ENCODE measurements at places on chromosomes 7 and 10. TPM values are rescaled to one million over a fixed set of nuclear protein-coding genes. Genes with fewer than 3 reads are reported as not detected.

Gene LIPK
- total RNA-seq, result 3.2 TPM

Gene SYNPO2L
- total RNA-seq, result 0.15 TPM

- no peak overlapping the region for H3K27ac ChIP-seq
- no peaks in the 10 kb centered on the region for H3K36me3 ChIP-seq
- no peaks in the 10 kb centered on the region for H3K4me1 ChIP-seq
- H3K4me3 ChIP-seq, result no peak overlapping the region
These were observed 172.6 kb downstream of the MAD1L1 start for GRCh38 chr7:2059964-2060700.

Gene OR2A1
- total RNA-seq, result 0.15 TPM

GRCh38 chr7:121328508-121329190 is at the start of gene WNT16:
Gene WNT16 (plus strand): TSS chr7:121329000. CDS start chr7:121329293, 293 bp downstream.
- DNase-seq, result no peak
- H3K4me1 ChIP-seq, result no peaks in the 10 kb centered on the region
- H3K4me3 ChIP-seq, result peak within 1 kb of the TSS; percentile 34
- peaks cover 3% of the 10 kb centered on the region for H3K27me3 ChIP-seq

- DNase-seq, result no peak
- no peak overlapping the region for H3K4me3 ChIP-seq
- H3K36me3 ChIP-seq, result no peaks in the 10 kb centered on the region
- no peak overlapping the region for H3K27ac ChIP-seq
These were observed 177.0 kb downstream of the SND1 start for GRCh38 chr7:127828843-127829500.

Gene ACSL5
- total RNA-seq, result 31.8 TPM

DNA sequence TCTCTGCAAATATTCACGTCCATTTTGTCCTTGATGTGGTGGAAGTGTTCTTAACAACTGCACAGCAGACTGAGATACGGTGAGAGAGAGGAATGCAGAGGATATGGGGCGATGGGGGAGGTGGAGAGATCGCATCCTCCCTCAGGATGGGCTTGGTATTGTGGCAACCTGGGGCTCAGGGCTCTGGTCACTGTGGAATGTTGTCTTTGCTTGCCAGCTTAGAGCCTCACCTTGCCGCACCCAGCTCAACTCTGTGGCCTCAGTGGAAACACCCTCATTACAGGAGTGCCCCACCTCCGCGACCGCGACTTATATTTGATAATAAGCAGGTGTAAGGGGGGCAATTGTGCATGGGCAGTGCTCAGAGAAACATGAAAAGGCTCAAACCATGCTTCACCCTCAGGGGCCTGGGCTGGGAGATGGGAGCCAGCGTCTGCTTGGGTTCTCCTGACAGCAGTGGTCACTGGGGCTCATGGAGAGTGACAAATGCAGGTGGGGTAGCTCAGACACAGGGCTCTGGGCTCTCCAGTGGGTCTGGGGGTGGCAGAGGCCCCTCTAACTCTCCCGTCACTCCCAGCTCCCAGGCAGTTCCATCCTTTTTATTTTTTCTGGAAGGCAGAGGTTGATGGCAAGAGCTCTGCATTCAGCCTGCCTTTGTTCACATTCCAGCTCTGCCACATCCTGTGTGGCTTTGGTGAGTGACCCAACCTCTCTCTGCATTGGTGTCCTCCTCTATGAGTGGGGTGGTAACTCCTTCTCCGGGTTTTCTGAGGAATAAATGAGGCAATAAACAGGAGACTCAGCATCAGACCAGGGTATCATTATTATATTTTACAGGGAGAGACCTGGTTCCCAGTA is 43.1 kb upstream of the EMX2 start:
- H3K27me3 ChIP-seq, result peaks cover under 1% of the 10 kb centered on the region
- no peak for DNase-seq
- no peak overlapping the region for H3K4me3 ChIP-seq
- H3K27ac ChIP-seq, result no peak overlapping the region

Gene ST8SIA6
- 32.1 TPM for total RNA-seq

GRCh38 chr7:46933596-46933995 is 648.3 kb downstream of the TNS3 start:
- DNase-seq, result no peak
- H3K27ac ChIP-seq, result peak overlapping the region; percentile 77
- no peaks in the 10 kb centered on the region for H3K4me1 ChIP-seq
- H3K36me3 ChIP-seq, result no peaks in the 10 kb centered on the region

- H3K4me3 ChIP-seq, result no peak overlapping the region
- DNase-seq, result no peak
- H3K4me1 ChIP-seq, result no peaks in the 10 kb centered on the region
- H3K36me3 ChIP-seq, result no peaks in the 10 kb centered on the region
These were observed 132.3 kb upstream of the CHST15 start for GRCh38 chr10:124225467-124226270.

DNA sequence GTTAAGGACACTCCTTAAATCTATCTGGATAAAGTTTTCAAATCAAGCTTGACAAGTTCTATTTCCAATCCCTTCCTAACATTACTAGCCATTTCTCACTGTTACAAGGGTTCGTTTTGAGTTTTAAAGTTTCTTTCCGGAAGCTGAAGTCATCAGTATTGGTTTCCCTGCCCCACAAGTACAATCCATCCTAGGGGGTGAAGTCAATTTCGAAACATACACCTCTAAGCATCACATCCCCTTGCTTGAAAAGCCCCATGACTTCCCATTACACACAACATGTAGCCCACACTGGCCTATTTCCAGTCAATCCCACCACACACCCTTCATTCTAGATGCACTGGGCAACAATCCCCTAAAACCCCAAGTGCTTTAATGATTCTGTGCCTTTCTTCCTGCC is 13.0 kb downstream of the DPY19L1 start:
- H3K4me1 ChIP-seq, result no peaks in the 10 kb centered on the region
- no peaks in the 10 kb centered on the region for H3K27me3 ChIP-seq
- no peaks in the 10 kb centered on the region for H3K36me3 ChIP-seq
- H3K4me3 ChIP-seq, result no peak overlapping the region

GRCh38 chr10:73999703-74000102 is 1.8 kb downstream of the VCL start:
- peaks cover 4% of the 10 kb centered on the region for H3K4me1 ChIP-seq
- peak overlapping the region; percentile 90 for H3K4me3 ChIP-seq
- no peaks in the 10 kb centered on the region for H3K36me3 ChIP-seq
- DNase-seq, result no peak
- peak overlapping the region; percentile 97 for H3K27ac ChIP-seq
- no peaks in the 10 kb centered on the region for H3K27me3 ChIP-seq

Gene CRYGN
- 1.3 TPM for total RNA-seq

DNA sequence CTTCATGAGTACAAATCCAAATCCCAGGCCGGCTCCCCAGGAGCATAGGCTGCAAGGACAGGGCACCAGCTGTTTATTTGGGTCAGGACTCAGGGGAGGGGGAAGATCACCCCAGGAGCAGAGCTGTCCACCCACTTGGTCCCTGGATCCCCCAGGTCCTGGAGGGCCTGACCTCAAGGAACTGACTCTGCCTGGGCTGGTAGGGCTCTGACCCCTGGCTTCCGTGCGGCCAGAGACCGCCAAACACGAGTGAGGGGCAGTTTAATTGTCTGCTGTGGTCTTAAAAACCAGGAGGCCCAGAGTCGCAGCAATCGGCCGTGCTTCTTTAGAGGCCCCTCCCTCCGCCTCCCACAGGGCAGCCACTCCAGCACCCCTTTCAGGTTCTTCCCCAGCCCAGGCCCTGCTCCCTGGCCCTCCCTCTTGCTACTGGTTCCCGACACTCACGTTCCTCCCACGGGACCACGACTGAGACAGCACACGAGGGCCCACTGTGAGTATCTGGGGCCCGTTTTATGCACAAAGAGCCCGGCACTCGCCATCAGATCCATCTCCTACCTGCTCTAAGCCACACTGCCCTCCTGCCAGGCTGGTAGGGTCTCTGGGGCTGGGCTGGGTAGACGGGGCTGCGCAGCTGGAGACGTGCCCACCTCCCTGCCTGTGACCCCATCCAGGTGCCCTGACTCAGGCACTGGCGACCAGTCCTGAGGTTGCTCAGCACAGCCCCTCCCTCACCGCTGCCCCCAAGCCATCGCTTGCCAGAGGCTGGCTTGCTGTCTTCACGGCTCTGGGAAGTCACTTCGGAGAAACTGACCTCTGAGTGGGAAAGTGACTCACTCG is 30.0 kb upstream of the CFAP46 start:
- H3K4me1 ChIP-seq, result no peaks in the 10 kb centered on the region
- H3K27ac ChIP-seq, result no peak overlapping the region
- no peak overlapping the region for H3K4me3 ChIP-seq
- no peak for DNase-seq

Gene ANXA8
- not detected for total RNA-seq

Gene LEP
- total RNA-seq, result 41.6 TPM

Gene NPFFR1
- total RNA-seq, result 0.44 TPM

- no peak for DNase-seq
- peaks cover 19% of the 10 kb centered on the region for H3K4me1 ChIP-seq
- no peak overlapping the region for H3K4me3 ChIP-seq
- H3K27me3 ChIP-seq, result no peaks in the 10 kb centered on the region
- H3K36me3 ChIP-seq, result no peaks in the 10 kb centered on the region
- H3K27ac ChIP-seq, result no peak overlapping the region
These were observed 64.4 kb downstream of the CALML3 start for GRCh38 chr10:5589011-5589660.

DNA sequence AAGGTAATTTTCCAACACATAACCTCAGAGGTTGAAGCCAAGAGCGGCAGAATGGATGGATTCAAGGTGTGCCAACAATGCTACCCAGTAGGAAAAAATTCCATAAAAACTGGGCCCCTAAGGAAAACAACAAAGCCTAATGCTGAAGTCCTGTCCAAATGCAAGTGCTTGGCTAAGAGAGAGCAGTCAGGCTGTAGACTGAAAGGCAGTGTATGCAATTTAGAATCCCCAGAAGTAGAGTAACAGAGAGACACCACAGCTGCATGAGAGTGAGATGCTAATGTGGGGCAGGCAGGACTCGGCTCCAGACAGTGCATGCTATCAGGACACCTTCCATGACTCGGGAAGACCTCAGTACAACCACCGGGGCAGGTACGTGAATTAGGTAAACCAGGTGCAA is 124.5 kb downstream of the ZFAND4 start:
- no peaks in the 10 kb centered on the region for H3K4me1 ChIP-seq
- no peaks in the 10 kb centered on the region for H3K36me3 ChIP-seq
- H3K27me3 ChIP-seq, result no peaks in the 10 kb centered on the region
- DNase-seq, result no peak

GRCh38 chr7:29858191-29858951 is 52.1 kb downstream of the WIPF3 start:
- H3K36me3 ChIP-seq, result no peaks in the 10 kb centered on the region
- no peak for DNase-seq
- H3K27ac ChIP-seq, result no peak overlapping the region
- no peaks in the 10 kb centered on the region for H3K27me3 ChIP-seq
- no peaks in the 10 kb centered on the region for H3K4me1 ChIP-seq
- H3K4me3 ChIP-seq, result no peak overlapping the region

- H3K27me3 ChIP-seq, result no peaks in the 10 kb centered on the region
- H3K4me1 ChIP-seq, result no peaks in the 10 kb centered on the region
- H3K27ac ChIP-seq, result no peak overlapping the region
- no peak for DNase-seq
- H3K4me3 ChIP-seq, result no peak overlapping the region
These were observed 37.3 kb upstream of the CXCL12 start for GRCh38 chr10:44422153-44422552.

Gene DPYSL4
- total RNA-seq, result 1.9 TPM

Gene OPN1SW
- not detected for total RNA-seq

Gene SGCE
- total RNA-seq, result 107 TPM

Gene MACROH2A2
- total RNA-seq, result 15.4 TPM

Gene CFAP70
- total RNA-seq, result 9.2 TPM

- no peak for DNase-seq
- H3K27me3 ChIP-seq, result no peaks in the 10 kb centered on the region
- H3K4me1 ChIP-seq, result no peaks in the 10 kb centered on the region
- no peak overlapping the region for H3K4me3 ChIP-seq
- H3K36me3 ChIP-seq, result no peaks in the 10 kb centered on the region
These were observed 5.6 kb downstream of the GPER1 start for GRCh38 chr7:1093502-1093843.

DNA sequence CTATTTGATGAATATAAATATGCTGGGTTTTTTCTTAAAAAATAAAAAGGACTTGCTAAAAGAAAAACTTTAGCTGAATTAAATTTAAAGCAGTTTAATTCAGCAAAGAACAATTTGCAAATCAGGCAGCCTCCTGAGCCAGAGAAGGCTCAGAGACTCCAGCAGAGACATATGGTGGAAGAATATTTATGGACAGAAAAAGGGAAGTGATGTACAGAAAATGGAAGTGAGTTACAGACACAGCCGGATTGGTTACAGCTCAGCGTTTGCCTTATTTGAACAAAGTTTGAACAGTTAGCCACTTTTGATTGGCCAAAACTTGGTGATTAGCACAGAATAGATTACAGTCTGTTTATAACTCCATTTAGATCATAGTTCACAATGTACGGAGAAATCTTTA is 110.3 kb downstream of the GAD2 start:
- H3K36me3 ChIP-seq, result no peaks in the 10 kb centered on the region
- DNase-seq, result no peak
- no peaks in the 10 kb centered on the region for H3K4me1 ChIP-seq
- H3K4me3 ChIP-seq, result no peak overlapping the region
- no peaks in the 10 kb centered on the region for H3K27me3 ChIP-seq
